ENCODE measurements at places on chromosomes 5 and 9. TPM values are rescaled to one million over a fixed set of nuclear protein-coding genes. Genes with fewer than 3 reads are reported as not detected.
A peak's percentile ranks its signal among the peaks of the same experiment; 100 is the strongest.

The ZNF658 gene
- 4.7 TPM for total RNA-seq

GRCh38 chr9:69317894-69318293 is 7.1 kb upstream of the ENTREP1 start:
- H3K4me1 ChIP-seq = no peaks in the 10 kb centered on the region
- no peak overlapping the region for H3K27ac ChIP-seq
- H3K36me3 ChIP-seq = no peaks in the 10 kb centered on the region
- H3K27me3 ChIP-seq = peaks cover 15% of the 10 kb centered on the region

GRCh38 chr9:94866770-94867169 is 140.3 kb downstream of the AOPEP start:
- no peaks in the 10 kb centered on the region for H3K27me3 ChIP-seq
- H3K4me1 ChIP-seq = peaks cover 22% of the 10 kb centered on the region
- no peaks in the 10 kb centered on the region for H3K36me3 ChIP-seq
- DNase-seq = no peak
- H3K27ac ChIP-seq = no peak overlapping the region

DNA sequence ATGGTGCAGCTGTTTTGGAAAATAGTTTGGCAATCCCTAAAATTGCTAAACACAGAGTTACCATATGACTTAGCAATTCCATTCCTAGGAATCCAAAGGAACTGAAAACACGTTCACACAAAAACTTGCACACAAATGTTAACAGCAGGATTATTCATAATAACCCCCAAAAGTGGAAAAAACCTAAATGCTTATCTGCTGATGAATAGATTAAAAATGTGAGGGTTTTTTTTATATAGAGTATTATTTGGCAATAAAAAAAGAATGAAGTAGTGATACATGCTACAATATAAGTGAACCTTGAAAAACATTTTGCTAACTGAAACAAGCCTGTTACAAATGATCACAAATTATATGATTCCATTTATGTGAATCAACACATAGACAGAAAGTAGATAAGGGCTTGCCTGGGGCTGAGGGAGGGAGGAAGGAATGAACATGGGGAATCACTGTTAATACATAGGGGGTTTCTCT is 45.1 kb upstream of the TRIO start:
- peaks cover 10% of the 10 kb centered on the region for H3K27me3 ChIP-seq
- no peak for DNase-seq
- H3K27ac ChIP-seq = peak overlapping the region; percentile 46
- peaks cover 1% of the 10 kb centered on the region for H3K36me3 ChIP-seq
- H3K4me3 ChIP-seq = no peak overlapping the region

The TOR2A gene
- total RNA-seq = 13.8 TPM

The PCSK5 gene
- not detected for total RNA-seq

The ZNF484 gene
- total RNA-seq = 14.0 TPM

GRCh38 chr9:134065612-134066419 is 2.0 kb downstream of the BRD3 start:
- H3K4me3 ChIP-seq = peak overlapping the region; percentile 85
- H3K4me1 ChIP-seq = peaks cover 53% of the 10 kb centered on the region
- H3K36me3 ChIP-seq = peaks cover 4% of the 10 kb centered on the region
- DNase-seq = no peak

DNA sequence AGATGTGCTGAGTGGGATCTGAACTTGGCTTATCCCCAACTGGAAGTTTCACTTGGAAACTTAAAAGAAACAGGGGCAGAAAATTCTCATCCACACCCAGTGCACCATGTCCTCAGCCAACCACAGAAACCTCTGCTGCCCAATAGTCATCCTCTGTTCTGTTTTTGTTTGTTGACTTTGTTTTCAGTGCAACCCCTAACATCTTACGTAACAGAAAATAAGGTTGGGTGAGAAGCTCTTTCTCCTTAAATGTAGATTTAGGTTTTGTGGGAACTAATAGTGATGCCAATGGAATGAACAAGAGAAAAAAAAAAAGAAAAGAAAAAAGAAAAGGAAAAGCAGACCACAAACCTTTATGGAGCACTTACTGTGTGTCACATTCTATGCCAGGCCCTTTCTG is 262.8 kb downstream of the PAPPA start:
- no peaks in the 10 kb centered on the region for H3K27me3 ChIP-seq
- no peaks in the 10 kb centered on the region for H3K4me1 ChIP-seq
- DNase-seq = no peak

DNA sequence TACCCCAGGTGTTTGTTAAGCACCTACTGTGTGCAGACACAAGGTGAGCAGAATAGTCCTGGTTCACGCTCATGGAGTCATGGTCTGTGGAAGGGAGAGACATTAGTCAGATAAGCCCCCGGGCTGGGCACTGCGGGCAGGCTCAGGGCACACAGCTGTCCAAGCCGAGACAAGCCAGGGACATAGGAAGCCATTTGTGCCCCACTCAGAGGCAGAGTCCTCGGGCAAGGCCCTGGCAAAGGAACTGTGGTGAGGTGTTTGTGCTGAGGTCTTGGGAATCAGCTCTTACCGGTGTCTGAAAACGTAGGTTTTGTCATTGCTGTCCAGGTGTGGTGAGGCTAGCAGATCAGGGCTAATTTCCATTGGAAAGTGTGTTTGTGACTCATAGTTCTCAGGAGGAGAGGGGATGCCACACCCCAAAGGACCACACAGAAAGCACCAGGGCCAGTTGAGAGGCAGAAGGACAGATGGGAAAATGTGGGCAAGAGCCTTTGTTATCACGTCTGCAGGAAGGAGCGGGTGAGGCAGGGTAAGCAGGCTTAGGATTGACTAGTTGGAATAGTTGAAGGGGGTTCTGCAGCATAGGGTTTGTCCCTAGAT is 46.1 kb upstream of the NEURL1B start:
- no peak overlapping the region for H3K27ac ChIP-seq
- no peak overlapping the region for H3K4me3 ChIP-seq
- no peaks in the 10 kb centered on the region for H3K4me1 ChIP-seq
- H3K36me3 ChIP-seq = no peaks in the 10 kb centered on the region
- no peak for DNase-seq
- peaks cover 4% of the 10 kb centered on the region for H3K27me3 ChIP-seq

DNA sequence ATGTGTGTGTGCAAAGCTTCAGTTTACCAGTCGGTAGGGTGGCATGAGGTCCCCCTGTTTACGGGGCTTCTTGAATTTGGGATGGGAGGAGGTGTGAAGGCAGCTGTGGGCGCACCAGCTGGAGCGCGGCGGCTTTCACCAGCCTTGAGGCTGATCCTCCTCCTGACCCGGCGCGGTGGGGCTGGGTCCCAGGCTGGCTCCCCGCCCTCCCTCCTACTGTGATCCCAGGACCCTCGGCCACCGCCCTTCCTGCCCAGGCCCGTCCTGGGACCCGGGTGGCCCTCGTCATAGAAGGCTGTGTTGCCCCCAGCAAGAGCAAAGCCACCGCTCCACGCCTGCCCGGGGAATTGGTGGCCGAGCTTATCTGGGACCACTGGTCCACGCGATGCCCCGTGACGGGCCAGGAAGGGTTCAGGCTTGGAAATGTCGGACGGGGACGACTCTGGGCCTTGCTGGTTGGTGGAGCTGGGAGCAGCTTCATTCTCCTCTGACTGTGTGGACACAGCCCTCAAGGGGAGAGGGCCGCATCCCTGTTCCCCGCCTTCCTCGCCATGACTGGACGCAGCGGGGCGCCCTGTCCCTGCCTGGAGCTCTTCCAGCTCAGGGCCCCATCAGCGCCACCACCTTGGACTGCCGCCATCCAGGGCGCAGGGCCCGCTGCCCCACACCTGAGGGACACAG is 271.1 kb upstream of the IRX1 start:
- H3K4me3 ChIP-seq = no peak overlapping the region
- no peaks in the 10 kb centered on the region for H3K27me3 ChIP-seq
- no peaks in the 10 kb centered on the region for H3K4me1 ChIP-seq
- H3K27ac ChIP-seq = no peak overlapping the region

The INSYN2B gene
- not detected for total RNA-seq

The DBN1 gene
- 3.9 TPM for total RNA-seq

DNA sequence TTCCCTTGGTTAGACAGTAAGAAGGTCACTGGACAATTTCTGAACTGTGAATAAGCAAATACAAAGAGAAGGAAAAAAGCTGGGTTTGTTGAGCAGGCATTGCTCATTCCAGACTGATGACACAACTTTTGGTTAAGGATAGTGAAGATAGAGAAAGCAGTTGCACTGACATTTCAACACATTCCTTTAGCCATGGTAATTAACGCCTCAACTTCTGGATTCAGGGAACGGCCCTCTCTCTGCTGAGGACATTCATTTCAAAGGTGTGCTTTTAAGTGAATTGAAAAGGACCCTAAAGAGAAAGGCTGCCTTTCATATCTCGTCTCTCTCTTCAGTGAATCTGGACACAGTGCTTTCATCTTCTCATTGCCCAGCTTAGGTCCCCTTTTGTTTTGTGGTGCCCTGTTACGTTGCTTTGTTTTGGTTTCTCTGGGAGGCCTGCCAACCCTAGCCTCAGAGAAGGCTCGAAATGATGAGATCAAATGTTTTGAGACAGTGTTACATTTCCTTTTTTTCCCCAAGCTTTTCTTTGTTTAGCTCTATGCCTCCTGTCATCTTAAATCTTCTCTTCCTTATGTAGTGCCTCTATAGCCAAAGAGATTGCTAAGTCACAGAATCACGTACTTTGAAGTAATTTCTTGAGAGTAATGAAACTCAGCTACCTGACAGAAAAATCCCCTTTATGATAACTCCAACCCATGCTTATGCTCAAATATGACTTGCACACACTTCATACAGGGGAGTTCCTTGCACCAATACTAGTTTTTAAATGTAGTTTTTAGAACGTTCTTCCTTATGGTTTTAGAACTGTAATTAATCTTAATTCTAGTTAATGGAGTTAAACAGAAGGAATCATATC is 94.4 kb upstream of the IFNE start:
- no peak for DNase-seq
- peaks cover 6% of the 10 kb centered on the region for H3K4me1 ChIP-seq
- H3K4me3 ChIP-seq = no peak overlapping the region
- no peak overlapping the region for H3K27ac ChIP-seq
- H3K36me3 ChIP-seq = no peaks in the 10 kb centered on the region

- no peaks in the 10 kb centered on the region for H3K36me3 ChIP-seq
- H3K4me3 ChIP-seq = no peak overlapping the region
- peaks cover 8% of the 10 kb centered on the region for H3K27me3 ChIP-seq
- H3K4me1 ChIP-seq = no peaks in the 10 kb centered on the region
- no peak for DNase-seq
These were observed 29.4 kb downstream of the ANKRD34B start for GRCh38 chr5:80540691-80541090.

DNA sequence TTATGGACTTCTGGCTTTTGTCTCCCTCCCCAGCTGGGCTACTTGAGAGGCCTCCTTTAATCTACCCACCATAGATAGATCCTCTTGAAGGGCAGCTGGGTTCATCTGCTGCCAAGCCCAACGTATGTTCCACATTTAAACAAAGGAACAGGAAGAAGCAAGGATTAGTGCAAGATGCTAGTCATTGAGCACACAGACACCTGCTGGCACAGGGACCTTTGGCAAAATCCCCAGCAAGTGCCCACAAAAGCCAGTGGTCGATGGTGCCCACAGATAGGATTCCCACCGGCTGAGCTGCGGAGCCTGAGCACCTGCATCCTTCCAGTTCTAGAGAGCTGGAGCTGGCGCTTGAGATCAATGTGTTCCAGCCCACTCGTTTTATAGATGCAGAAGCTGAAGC is 57.7 kb upstream of the SHB start:
- no peak for DNase-seq
- H3K4me1 ChIP-seq = no peaks in the 10 kb centered on the region
- no peaks in the 10 kb centered on the region for H3K36me3 ChIP-seq

The NUTM2G gene
- total RNA-seq = not detected

The BAAT gene
- not detected for total RNA-seq

- no peak overlapping the region for H3K27ac ChIP-seq
- no peaks in the 10 kb centered on the region for H3K36me3 ChIP-seq
- no peak overlapping the region for H3K4me3 ChIP-seq
These were observed 151.9 kb downstream of the MACROH2A1 start for GRCh38 chr5:135246923-135247795.

- no peak overlapping the region for H3K27ac ChIP-seq
- H3K36me3 ChIP-seq = no peaks in the 10 kb centered on the region
- H3K27me3 ChIP-seq = peaks cover 3% of the 10 kb centered on the region
- no peak for DNase-seq
These were observed 124.5 kb upstream of the SMIM23 start for GRCh38 chr5:171661143-171661542.

DNA sequence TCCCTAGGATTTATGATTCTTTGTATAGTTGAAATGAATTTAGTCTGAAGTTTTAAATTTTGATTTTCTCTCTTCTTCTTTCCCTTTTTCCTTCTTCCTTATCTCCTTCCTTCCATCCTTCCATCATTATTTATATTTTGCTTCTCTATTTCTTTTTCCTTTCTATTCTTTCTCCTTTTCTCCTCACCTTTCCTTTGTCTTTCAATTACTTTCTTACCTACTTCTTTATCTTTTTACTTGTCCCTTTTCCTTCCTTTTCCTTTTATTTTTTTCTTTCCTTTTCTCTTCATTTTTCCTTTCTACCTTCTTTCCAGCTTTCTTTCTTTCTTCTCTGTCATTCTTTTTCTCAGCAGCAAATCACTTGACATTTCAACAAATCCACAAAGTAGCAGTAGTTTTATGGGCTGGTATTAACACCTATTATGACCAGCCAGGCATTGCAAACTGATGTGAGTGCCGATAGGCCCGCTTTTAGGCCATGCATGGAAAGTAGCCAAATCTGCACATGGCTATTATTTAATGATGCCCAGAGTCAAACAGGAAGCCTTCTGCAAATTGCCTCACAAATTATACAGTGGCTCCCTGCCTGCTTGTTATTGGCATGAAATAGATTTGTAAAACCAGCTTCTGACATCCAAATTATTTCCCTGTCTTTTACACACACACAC is 37.1 kb upstream of the NR3C1 start:
- H3K4me3 ChIP-seq = no peak overlapping the region
- peaks cover 25% of the 10 kb centered on the region for H3K4me1 ChIP-seq
- H3K27ac ChIP-seq = peak overlapping the region; percentile 3
- DNase-seq = no peak

The SLC27A6 gene
- total RNA-seq = not detected

The THBS4 gene
- 0.20 TPM for total RNA-seq

All from activated B cell treated with CpG ODN at 0.5 μM for 24 hours (primary cell).